Activated CD8-positive, alpha-beta memory T cell treated with anti-CD3 and anti-CD28 coated beads for 4 hours (primary cell): ENCODE measurements at places on chromosomes 12 and 14.

GRCh38 chr12:69343885-69344612, 4.1 kb upstream of the LYZ start:
- DNase-seq = no peak

DNA sequence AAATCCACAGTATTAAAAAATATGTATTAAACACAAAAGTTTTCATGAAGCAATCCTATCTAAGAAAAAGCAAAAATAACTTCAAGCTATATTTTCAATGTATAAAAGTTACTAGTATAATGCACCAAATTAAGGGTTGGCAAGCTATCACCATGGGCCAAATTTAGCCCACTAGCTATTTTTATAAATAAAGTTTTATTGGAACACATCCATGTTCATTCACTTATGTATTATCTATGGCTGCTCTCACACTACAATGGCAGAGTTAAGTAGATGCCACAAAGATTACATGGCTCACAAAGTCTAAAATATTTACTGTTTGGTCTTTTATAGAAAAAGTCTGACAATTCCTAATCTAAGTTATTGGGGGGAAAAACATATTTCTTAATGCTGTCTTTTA, 17.6 kb downstream of the KLHL28 start:
- no peak for DNase-seq

GRCh38 chr12:76025601-76026575, 5.7 kb downstream of the PHLDA1 start:
- no peak for DNase-seq

GRCh38 chr12:120720234-120720986, 5.2 kb upstream of the ACADS start:
- no peak for DNase-seq

GRCh38 chr12:113055594-113056380, 743 bp upstream of the DTX1 start:
- no peak for DNase-seq

DNA sequence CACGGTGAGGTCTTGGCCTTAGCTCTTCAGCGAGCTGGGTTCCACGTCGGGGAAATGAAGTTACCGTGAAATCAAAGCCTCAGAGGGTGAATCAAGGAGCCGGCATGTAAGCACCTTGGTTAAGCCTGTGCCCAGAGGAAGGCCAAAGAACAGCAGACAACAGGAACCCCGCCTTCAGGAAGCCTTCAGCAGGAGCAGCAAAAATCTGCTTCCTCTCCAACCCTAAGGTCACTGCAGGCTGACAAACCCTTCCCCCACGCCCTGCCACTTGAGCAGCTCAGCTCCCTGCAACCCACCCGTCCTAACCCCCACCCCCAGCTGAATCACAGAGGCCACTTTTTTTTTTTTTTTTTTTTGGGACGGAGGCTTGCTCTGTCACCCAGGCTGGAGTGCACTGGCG, 72.9 kb upstream of the LTA4H start:
- DNase-seq = no peak

- DNase-seq = no peak
These were observed 1.5 kb downstream of the SLIRP start for GRCh38 chr14:77709412-77709811.

DNA sequence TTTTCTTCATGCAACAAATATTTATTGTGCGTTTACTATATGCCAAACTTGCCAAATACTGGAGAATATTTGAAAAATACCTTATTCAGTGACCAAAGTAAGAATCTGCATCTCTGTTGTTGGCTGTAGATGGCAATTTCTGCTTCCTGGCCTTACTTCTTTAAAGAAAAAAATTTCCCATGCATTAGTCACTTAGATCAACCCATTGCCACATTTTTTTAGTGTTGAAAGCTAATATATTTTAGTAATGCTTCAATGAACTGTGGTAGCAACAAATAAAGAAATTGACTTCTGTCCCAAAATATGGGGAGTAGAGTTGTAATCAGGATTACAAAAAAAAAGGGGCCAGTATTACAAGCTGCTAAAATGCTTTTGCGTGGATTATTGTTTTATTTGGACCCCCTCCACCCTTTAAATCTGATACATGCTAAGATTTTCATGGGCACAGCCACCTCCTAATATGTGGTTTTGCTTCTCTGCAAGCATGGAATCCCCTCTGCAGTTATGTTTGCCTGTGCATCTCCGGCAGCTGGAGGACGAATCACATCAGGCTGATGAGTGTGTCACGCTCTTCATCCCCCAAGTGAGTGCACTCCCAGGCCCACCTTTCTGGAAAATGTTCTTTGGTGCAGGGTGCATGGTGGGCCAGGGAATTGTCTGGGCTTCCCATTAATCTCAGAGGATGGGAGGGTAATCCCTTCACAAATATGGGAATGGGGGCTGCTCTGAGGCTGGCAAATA, 38.1 kb upstream of the PTCSC3 start:
- no peak for DNase-seq

GRCh38 chr14:97262336-97262735, 465.2 kb downstream of the VRK1 start:
- DNase-seq = no peak

GRCh38 chr12:121823101-121823726, 19.4 kb downstream of the SETD1B start:
- no peak for DNase-seq

DNA sequence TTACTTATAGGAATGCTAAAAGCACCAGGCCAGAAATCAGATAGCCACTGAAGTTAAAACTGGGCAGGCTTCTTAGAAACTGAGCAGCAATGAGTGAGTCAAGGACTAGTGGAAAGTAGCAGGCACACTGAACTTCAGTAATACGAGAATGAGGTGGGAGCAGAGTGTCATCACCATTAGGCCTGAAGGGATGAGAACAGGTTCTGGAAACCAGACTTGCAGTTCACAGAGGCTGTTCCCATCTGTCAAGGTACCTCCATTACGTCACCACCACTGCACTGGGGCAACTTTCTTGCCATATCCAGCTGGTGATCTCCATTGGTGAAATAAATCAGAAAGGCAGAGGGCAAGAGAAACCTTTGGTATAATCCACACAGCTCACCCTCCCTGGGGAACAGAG, 15.6 kb downstream of the ZNF10 start:
- DNase-seq = no peak

- DNase-seq = no peak
These were observed 5.2 kb downstream of the CMAS start for GRCh38 chr12:22051114-22051698.

GRCh38 chr12:1697271-1697670, 6.4 kb downstream of the ADIPOR2 start:
- DNase-seq = no peak

- no peak for DNase-seq
These were observed 240.6 kb downstream of the CPNE8 start for GRCh38 chr12:38664661-38665269.

DNA sequence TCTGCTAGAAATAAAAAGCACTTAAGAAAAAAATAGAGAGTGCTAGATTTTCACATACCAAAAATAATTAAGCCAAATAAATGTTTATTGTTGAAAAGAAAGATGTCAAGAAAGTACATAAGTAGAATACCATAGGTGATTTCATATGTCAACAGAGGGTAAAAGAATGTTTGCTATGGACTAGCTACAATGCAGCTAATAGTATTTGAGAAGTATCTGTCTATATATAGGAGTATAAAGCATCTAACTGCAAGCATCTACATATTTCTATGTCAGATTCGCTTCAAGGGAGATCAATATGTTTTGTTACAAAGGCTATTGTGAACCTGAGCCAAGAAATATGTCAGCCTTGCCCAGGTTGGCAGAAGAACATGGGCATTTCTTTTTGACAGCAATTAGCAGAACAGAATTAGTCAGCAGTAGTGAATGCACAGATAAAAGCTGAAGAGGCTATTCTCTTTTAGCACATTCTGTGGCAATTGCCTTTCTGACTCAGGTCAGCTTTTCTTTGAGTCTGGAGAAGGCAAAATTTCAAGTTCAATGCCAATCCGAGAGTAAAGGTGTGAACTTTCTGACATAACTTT, 140.1 kb downstream of the ALG10B start:
- DNase-seq = no peak

- no peak for DNase-seq
These were observed 28.9 kb downstream of the GSG1 start for GRCh38 chr12:13074396-13075117.

GRCh38 chr14:105065280-105066228, at the start of gene GPR132:
Gene GPR132, minus strand, starts transcription at chr14:105065430. Its CDS starts 10,010 bp downstream, at chr14:105055420.
- peak; percentile 84 for DNase-seq

DNA sequence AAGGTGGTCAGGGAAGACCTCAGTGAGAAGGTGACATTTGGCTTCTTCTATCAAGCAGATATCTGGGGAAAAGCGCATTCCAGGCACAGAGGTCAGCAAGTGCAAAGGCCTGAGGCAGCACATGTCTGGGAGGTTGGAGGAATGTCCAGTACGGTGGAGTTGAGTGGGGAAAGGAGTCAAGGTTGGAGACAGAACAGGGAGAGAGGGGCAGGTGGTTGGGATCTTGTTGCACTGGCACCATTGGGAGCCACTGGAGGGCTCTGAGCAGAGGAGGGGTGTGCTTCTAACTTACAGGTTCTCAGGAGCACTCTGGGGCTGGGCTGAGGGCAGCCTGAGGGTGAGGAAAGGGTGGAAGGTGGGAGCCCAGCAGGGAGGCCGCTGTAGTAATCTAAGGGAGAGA, 52.1 kb downstream of the EID3 start:
- DNase-seq = no peak

GRCh38 chr14:89332031-89332430, 85.0 kb downstream of the FOXN3 start:
- DNase-seq = no peak

DNA sequence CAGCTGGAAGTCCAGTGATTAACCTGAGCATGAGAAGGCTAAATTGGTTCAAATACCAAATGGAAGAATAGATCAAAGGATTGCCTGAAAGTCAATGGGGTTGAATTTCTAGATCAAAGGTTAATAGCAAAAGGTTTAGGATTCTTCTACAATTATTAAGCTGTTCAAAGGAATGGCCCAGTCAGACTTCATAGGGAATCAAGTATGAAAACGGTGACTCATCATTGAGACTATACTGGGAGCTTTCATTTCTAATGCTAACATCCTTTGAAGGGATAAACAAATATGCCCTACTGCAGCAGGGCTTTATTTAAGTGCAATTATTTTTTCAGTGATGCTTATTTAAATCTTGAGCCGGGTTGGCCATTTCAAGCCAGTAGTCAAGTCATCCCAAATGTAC, 152.8 kb downstream of the RIMBP2 start:
- DNase-seq = no peak

DNA sequence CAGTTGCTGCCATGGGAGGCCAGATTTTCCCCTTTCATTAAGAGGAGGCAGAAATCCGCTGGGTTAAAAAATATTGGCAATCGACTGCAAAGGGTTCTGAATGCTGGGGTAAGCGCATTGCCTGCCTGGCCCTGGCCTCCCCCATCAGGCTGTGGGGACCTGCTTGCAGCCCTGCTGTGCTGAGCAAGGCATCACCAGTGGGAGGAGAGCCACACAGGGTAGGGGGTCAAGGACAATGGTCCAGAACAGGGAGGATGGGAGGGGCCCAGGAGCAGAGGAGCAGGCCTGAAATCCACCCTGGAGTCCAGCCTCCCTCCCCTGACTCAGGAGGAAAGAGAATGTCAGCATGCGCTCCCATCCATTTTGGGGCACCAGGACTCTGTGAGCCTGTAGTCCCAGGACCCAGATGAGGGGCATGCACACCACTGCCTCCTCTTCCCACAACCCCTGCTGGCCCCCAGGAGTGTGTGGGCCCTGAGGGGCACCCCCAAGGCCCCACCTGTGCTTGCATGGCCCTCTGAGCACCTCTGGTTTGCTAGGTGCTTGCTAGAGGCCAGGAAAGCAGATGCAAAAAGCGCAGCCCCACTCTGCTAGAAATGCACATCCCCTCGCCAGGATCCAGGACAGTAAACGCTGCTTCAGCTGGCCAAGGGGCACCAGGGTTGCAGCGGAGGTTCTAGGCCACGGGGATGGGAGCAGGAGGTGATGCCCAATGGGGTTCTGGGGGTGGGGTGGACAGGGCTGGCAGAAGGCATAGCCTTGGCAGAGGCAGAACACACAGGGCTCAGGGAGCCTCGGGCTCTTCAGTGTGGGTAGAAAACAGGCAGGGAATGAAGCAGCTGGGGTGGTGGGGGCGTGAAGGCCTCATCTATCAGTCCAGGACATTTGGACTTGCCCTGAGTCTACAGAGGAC, 14.6 kb downstream of the TESC start:
- DNase-seq = no peak

DNA sequence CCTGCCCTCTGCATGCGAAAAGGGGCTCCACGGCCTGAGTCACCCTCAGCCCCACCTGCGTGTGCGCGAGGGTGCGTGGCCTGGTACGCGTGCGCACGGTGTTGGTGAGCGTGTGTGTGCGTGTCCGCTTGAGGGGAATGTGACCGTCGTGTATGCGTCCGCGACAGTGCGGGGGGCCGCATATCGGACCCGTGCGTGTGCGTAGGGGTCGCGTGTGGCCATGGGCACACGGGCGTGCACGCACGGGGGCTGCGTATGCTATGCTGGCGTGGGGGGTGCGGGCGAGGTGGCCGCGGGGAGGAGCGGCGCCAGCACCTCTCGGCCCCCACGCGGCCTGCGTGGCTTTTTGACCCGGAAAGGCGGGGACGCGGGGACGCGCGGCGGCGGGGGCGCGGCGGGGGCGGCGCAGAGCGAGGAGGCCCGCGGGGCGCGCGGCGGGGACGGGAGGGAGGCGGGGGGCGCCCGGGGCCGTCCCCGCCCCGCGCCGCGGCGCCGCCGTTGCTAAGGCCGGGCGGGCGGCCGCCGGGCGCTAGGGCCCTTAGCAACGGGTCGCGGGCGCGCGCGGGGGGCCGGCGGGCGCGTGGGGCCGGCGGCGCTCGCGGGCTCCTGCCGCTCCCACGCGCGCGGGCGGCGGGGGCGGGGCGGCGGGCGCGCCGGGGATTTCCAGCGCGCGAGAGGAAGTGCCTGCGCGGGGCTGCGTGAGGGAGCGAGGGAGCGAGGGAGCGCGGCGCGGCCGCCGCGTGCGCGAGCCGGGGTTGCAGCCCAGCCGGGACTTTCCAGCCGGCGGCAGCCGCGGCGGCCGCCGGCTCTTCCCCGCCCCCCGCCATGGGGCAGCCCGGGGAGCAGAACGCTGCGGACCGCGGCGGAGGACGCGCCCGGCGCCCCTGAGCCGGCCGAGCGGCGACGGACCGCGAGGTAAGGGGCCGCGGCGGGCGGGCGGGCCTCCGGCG, at the start of gene TRAF3:
Gene TRAF3, plus strand, starts transcription at position 689 of the 950 bp plus-strand sequence. CDS start 92,753 bp downstream, outside the sequence.
- DNase-seq = peak; percentile 78

- no peak for DNase-seq
These were observed 1304.0 kb upstream of the SEL1L start for GRCh38 chr14:82837611-82838140.

GRCh38 chr12:42695490-42695995, 106.0 kb upstream of the PRICKLE1 start:
- no peak for DNase-seq

DNA sequence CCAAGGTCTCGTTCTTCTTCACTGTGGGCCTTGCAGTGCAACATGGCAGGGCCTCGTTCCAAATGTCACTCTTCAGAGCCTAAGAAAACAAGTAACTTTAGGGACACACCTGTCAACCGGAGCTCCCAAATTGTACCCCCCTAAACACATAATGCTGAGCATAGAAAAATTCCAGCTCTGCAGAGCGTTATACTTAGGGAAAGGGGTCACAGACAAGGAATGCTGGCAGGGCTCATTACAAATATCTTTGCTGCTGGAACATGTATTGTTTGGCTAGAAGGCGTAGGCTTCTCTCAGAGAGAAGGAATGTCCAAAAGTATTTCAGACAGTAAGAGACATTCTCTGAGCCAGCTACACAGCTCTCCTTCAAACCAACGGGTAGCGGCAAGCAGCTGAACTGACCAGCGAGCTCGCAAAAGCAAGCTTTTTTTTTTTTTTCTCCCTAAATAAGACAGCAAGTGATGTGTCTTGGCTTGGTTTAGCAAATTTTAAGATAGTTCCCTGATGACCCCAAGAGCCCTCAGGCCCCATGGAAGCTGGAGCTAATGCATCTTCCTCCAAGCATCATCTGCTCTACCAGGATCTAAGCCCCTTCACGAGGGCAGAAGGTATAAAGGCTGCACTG, 24.5 kb downstream of the SSH1 start:
- no peak for DNase-seq

GRCh38 chr12:108768591-108769500, 37.5 kb upstream of the CORO1C start:
- no peak for DNase-seq
